ENCODE measurements at places on chromosomes 12 and 14.

GRCh38 chr12:62862259-62862881, 72.6 kb downstream of the PPM1H start:
- no peak for DNase-seq

DNA sequence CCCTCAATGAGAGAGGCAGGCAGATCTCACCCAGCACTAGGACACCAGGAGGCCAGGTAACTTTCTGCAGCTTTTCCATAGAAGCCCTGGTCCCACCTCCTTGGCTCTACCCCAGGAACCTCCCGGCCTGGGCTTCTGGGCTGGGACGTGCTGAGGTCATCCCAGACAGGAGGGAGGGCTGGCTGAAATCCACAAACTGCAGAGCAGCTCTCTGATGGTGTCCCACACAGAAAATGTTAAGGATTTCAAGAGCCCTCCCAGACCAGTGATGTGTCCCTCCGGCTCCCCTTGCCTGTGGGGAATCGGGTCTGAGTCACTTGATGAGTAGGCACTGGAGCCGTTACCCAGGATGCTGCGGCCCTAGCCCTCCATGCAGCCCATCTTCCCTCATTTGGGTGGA, 124.1 kb downstream of the ESRRB start:
- no peak for DNase-seq

DNA sequence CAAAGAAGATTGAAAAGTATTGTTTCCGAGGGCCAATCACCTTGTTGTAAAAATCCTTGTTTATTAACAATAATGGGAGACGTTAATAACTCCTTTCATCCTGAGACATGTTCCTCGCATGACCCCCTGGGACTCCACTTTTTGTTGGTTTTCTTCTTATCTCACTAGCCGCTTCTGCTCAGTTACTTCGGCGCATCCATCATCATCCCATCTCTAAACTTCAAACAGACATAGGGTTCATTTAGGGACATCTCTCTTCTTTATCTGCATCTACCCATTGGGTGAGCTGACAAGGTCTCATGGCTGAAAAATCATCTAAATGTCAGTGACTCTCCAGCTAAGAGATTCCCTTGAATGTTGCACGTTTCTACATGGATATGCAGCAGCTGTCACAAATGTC, 252.2 kb downstream of the ANO2 start:
- DNase-seq: no peak

DNA sequence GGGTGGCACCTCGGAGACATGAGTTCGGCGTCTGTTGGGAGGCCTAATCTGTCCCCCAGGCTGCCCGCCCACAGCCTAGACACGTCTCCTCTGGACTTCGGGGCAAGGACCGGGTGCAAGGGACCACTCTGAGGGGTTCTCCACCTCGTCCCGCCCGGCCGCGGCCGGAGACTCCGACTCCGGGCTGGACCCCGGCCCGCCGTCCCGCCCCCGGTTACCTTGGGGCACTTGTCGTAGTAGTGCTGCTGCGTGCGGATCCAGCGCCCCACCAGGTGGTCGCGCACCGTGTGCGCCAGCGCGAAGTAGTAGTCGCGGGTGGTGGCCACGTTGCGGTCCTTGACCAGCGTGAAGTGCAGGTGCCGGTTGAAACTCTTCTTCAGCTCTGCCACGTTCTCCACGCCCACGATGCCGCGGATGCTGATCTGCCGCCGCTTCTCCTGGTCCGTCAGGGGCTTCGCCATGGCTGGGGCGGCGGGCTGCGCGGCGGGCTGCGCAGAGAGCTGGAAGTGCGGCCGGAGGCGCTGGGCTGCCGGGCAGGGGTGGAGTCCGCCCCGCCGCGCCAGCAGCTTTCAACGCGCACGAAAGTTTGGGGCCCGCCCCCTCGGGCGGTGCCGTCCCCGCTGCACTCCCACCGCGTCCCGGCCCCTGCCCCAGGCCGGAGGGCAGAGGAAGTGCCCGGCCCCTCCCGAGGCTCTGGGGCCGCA, at the start of gene PYGL:
PYGL (minus strand) TSS at position 541 of the 704 bp plus-strand sequence; CDS start at position 461, 80 bp downstream.
- no peak for DNase-seq

DNA sequence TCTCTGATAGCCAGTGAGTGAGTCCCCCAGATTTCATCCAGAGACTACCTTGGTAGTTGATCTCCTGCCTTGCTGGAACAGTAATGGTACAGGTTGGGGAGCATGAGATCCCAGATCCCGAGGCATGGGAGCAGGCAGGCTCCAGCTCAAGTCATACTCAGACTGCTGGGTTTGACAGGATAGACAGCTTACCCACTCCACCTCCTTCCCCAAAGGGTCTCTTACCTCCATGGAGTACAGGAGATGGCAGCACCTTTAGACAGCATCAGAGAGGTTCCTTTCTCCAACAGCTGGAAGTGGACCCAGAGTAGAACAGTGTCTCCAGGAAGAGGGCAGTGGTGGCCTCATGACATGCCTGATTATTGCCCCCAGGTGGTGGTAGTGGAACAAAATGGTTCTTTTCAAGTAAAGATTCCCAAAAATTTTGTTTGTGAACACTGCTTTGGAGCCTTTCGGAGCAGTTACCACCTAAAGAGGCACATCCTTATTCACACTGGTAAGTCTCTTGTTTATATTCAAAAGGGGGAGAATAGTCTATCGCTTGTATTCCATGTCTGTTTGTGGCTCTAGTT, 4.9 kb upstream of the CSAD start:
- DNase-seq: no peak

- DNase-seq: no peak
Measured at GRCh38 chr14:26870722-26871617, 273.1 kb upstream of the NOVA1 start.

DNA sequence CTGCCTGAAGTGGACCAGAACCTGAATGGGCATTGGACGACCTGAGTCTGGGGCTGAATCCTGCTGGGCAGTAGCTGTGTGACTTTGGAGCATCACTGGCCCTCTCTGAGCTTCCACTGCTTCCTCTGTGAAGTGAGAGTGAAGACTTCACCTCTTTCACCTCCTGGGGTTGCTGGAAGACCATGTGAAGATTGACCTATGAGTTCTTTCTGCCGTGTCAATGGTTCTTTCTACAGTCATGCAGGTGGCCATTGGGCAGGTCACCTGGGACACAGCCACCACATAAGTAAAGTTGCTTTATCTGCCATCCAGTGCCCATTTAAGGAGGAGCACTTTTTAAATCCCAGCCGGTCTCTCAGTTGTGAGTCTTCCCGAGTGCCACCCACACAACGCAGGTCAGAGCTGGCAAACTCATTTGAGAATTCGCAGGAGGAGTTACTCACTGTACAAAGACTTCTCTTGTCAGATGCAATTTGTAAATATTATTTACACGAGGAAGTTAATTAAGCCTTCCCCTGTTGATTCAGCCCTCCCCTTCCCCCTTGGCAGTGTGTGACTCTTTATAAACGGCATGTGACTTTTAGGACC, 74.8 kb upstream of the TCL1B start:
- DNase-seq: no peak

- no peak for DNase-seq
Measured at GRCh38 chr14:85529803-85530574, at the start of gene FLRT2. FLRT2 (plus strand) TSS chr14:85530144; CDS start chr14:85621515, 91,371 bp downstream.

Measured in NCI-H2107 (cell line).